ENCODE measurements at places on chromosomes 4 and X.

GRCh38 chr4:125191232-125191631 lies 123.5 kb upstream of the FAT4 start:
- DNase-seq = no peak

DNA sequence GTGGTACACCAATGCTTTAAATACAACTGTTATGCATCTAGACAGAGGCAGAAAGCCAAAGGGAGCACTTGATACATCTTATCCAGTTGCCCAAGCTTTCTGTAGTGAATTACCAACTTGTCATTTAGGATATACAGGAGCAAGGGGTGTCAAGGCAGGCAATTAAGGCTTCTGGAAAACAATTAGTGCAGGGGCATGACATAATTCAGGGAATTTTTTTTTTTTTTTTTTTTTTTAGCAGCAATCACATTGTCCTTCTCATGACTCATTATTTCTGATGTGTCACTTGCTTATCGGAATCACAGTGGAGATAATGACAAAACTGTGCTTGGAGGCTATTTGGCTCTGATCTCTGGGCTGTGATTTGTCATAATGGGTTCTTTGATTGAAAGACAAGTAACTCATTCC lies 259.5 kb downstream of the ARHGAP24 start:
- DNase-seq = no peak

- no peak for DNase-seq
Observed at GRCh38 chr4:159600061-159600460, 497.2 kb downstream of the RAPGEF2 start.

- no peak for DNase-seq
Observed at GRCh38 chr4:84887824-84888223, 78.7 kb downstream of the WDFY3 start.

GRCh38 chrX:1239681-1240142 lies 27.3 kb upstream of the CRLF2 start:
- no peak for DNase-seq

DNA sequence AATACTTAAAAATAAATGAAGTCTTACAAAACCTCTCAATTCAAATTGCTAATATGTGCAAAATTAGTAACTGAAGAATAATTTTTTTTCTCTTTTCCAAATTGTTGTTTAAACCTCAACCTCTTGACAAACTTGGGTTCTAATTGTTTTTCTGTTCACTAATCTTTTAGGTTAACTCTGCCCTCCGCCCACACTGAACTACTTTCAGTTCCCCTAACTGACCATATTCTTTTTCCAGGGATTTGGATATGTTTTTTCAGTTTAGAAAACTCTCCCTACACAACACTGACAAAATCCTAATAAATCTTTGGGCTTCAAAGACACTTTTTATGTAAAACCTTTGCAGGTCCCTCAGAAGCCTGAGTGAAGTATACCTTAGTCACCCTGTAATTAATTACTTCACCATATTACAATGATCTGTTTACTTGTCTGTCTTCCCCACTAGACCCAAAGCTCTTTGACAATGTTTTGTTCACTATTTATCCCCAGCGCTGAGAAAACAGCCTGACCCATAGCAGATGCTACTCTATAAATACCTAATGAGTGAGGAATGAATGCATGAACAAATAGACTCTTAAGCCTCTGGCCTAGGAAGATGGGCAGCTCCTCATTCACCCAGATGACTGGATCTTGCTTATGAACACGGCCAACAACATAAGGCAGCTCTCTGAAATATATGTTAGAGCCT lies 134.9 kb downstream of the MAML3 start:
- DNase-seq = no peak

DNA sequence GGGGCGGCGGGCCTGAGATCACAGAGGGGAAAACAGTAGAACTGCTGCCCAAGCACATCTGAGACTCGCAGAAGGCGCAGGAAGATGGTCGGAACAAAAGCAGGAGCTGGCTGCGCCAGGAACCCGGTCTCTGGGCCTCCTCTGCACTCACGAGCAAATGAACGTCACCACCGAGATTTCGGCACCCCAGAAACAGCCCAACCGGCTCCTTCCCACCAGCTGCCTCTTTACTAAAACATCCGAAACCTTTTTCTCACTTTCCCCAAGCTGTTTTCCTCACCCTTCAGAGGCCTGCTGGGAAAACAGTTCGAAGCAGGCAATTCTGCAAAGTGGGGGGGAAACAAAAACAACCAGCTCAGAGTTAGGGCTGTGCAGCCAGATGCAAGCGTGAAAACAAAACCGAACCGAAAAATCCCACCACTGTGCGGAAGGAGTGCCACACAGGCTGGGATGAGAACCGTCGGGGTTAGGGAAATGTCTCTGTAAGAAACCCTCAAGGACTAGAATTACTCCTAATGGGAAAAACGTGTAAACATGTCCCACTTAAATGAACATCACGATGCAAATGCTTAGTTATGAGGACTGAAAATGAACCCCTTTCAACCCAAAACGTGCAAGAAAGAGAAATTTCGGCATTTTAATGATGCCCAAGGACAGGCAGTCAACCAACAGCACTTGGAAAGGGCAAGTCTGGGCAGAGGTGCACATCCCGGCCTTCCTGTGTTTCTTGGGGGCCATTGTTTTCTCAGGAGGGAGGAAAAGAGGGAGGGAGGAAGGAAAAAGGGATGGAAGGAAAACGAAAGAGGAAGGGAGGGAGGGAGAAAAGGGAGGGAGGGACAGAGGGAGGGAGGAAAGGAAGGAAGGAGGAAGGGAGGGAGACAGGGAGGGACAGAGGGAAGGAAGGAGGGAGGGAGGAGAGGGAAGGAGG lies 15.8 kb downstream of the DHRSX start:
- DNase-seq = no peak

- DNase-seq = no peak
Observed at GRCh38 chrX:13239272-13239671, 80.6 kb downstream of the ATXN3L start.

DNA sequence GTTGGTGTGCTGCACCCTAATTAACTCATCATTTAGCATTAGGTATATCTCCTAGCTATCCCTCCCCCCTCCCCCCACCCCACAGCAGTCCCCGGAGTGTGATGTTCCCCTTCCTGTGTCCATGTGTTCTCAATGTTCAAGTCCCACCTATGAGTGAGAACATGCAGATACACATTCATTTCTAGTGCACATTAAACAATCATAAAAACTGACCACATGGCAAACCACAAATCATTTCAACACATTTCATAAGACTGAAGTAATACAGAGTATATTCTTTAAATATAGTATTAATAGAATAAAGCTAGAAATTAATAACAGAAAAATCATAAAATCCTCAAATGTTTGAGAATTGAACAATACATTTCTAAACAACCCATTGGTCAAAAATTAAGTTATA lies 34.1 kb downstream of the PRKG2 start:
- no peak for DNase-seq

- no peak for DNase-seq
Observed at GRCh38 chrX:108070891-108071290, 20.5 kb downstream of the PSMD10 start.

- DNase-seq = no peak
Observed at GRCh38 chr4:128388796-128389195, 101.2 kb upstream of the PGRMC2 start.

DNA sequence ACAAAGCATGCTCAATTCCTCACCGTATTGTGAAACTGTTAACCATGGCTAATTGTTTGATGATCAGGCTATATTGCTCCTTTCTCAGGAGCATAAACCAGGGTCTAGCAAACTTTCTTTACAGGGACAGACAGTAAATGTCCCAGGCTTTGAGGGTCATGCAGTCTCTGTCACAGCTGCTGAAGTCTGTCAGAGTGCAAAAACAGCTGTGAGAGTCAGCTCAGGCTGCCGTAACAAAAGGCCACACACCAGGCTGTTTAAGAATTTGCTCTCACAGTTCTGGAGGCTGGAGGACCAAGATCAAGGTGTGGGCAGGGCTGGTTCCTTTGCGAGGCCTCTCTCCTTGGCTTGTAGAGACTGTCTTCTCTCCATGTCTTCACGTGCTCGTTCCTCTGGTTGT lies 75.6 kb downstream of the GPR143 start:
- no peak for DNase-seq

GRCh38 chrX:63747331-63747730 lies 37.7 kb downstream of the ARHGEF9 start:
- DNase-seq = no peak

Measured in T-helper 9 cell (primary cell).